ENCODE measurements at places on chromosomes 1 and 21. TPM values are rescaled to one million over a fixed set of nuclear protein-coding genes. Genes with fewer than 3 reads are reported as not detected.

DNA sequence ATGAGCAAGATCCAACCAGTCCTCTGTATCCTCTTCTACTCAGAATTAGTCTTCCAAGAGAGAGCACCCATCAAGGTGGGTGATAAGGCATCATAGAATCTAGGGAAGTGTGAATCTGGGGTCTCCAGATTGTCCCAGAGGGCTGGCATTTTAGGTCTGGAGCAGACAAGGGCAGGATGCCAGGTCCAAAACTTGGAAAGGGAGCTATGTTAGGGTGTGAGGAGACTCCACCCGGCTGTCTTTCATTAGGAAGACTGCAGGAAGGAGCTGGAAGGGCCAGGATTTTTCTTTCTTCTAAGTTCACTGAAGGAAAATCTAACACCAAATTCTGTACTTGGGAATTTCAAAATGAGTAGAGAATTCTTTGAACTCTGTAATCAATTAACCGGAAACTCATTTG, 86.1 kb upstream of the BMP8A start:
- no peak for DNase-seq

The FCRL1 gene
- total RNA-seq = not detected

GRCh38 chr1:58683519-58683918, 16.3 kb downstream of the MYSM1 start:
- DNase-seq = no peak

The FBLIM1 gene
- 82.6 TPM for total RNA-seq

- no peak for DNase-seq
Measured at GRCh38 chr1:97412166-97412565, 508.7 kb downstream of the DPYD start.

The HFM1 gene
- total RNA-seq = 0.20 TPM

GRCh38 chr21:37793660-37794059, 122.6 kb downstream of the KCNJ6 start:
- no peak for DNase-seq

The CAPN2 gene
- total RNA-seq = 382 TPM

The BCAR3 gene
- total RNA-seq = 163 TPM

DNA sequence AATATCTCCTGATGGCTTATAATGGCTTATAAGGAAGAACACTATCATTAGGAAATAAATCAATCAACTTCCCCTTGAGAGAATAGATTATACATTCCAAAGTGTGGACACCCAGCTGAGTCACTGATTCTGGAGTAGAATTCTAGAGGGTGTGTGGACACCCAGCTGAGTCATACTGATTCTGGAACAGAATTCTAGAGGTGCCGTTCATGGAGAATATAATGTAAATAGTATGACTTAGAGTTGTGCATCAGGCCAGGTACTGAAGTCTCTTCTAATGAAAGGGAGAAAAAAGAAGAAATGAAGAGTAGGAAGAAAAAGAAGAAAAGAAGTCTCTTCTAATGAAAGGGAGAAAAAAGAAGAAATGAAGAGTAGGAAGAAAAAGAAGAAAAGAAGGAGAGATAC, 2.4 kb upstream of the USP33 start:
- DNase-seq = peak; percentile 79

The RHEX gene
- total RNA-seq = not detected

DNA sequence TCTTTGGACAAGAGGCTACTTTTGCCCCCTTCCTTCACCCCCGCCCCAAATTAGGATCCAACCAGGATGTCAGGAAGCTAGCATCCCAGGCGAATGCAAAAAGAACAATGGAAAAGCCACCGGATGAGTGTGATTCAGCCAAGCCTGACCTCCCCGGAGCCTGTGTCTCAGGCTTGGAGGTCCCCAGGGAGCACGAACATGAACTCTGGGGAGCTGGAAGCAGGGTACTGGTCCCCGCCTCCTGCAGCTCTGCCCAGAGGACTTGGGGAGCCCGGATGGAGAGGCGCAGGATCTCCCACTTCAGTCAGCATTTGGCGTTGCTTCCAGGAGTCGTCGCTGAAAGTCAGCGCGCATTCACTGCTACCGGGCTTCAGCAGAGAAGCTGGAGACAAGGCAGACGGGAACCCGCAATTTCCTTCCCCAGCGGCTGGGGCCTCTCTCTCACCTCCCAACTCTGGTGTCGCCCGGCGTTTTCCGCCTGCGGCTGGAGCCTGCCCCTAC, 1.8 kb upstream of the TBX15 start:
- no peak for DNase-seq

DNA sequence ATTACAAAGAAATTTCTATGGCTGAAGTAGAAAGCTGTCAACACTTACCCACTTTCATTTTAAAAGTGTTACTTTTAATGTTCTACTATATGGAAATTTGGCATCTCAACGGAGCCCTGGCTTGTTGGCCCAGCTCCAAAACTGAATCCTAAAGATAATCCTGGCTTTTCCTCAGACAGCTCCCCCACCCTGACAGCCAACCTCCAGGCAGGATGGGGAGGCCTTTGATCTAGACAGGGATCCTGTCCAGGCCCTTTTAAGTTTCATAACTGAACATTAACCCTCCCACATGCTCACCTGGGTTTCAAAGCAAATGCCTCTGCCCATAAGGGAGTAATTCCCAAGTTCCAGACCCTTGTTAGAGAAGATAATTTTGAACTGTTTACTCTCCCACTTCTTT, 99.3 kb upstream of the RALGPS2 start:
- no peak for DNase-seq

The PRPF38B gene
- total RNA-seq = 32.8 TPM

The CELA3B gene
- total RNA-seq = not detected

DNA sequence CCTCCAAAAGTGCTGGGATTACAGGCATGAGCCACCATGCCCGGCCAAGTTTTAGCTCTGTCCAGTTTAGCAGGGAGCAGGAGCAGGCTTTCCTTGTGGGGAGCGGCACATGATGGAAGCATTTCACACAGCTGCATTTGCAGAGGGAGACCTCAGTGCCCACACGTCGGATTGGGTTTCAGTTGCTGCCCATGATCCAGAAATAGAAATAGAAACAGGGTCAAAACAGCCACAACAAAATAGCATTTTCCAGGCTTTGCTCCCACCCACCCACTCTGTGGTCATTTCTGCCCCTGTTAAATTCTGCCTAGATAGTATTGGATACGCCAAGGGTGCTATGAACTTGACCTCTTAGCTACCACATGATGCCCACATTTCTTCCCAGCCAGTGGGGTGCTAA, 128.4 kb downstream of the CNIH3 start:
- no peak for DNase-seq

The EDN2 gene
- total RNA-seq = not detected

The DNTTIP2 gene
- 55.8 TPM for total RNA-seq
